Activated gamma-delta T cell treated with Interleukin-2 at 50 U/mL for 16 hours (primary cell): ENCODE measurements at places on chromosomes 3 and 15.

DNA sequence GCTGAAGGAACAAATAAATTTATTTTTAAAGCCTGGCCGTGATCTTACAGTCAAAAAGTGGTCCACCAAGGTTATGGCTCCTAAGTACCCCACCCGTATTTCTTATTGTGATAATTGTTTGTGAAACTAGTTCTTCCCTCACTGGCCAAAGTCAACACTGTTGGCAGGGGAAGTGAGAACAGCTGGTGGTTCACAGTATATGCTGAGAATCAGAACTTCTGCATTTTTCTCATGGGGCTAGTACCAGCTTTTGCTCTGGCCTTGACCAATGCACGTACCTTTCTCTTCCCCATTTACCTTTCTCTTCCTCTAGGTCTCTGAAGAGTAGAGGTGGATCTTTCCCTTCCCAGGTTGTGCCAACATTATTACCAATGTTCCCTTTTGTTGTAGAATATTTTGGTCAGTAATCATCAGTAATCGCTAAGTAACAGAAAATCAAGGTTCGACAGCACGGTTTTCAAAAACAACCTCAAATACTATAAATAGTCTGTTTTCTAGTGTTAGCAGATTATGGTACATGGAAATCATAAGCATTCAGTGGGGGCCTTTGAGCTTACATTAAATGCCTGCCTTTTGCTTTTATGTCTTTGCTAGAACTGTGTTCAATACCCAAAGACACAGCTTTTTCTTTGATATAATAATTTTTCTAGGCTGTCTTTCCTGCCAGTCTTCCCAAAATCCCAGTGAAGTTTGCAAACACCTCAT lies 268.0 kb downstream of the LPP start:
- DNase-seq: no peak

DNA sequence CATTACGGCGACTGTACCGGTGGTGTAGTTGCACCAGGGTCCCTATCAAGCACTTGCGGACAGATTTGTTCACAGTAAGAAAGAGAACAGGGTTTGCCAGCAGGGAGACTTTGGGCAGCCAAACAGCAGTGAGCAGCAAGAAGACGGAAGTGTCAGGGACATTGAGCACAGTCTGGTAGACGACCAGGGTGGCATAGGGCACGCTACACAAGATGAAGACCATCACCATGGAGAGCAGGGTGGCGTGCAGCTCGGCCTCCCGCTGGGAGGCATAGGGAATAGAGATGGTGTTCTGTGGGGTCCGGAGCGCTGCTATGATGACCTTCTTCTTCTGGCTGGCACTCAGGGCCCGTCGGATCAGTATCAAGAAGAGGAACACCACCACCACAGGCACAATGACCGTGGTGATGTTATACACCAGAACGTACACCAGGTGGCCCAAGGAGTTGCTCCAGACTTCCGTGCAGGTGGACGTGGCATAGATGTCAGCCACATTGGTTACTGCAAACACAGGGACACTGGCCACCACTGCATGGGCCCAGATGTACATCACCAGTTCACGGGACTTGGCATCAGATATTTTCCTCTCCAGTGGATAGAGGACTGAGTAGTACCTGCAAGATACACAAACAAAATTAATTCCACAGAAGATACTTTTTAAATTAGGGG lies 19.1 kb upstream of the FSIP1 start:
- no peak for DNase-seq

DNA sequence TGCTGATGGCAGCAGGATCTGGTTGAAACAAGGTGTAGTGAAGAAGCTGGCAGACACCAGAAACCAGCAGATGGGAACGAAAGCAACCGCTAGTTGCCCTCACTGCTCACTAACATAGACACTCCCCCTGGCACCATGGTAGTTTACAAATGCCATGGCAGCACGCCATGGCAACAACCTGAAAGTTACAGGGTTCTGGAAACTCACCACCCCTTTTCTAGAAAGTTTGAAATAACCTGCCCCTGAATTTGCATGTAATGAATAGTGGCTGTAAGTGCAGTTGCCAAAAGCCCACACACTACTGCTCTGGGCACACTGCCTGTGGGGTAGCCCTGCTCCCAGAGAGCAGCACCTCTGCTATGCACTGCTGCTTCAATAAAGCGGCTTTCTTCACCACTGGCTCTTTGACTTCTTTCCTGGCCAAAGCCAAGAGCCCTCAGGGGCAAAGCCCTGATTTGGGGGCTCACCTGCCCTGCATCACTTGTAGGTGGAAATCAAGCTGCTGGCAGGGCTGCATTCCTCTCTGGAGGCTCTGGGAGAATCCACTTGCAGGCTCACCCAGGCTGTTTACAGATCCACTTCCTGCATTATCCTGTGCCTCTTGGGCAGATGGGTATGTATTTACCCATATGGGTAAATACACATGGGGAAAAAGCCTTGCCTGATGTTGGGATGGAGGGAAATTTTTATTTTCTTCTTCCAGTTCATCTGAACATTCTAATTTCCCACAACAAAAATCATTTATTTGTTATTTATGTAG lies 2.0 kb upstream of the GP9 start:
- DNase-seq: no peak

- DNase-seq: no peak
Measured at GRCh38 chr3:48434591-48435222, 4.8 kb upstream of the PLXNB1 start.
